ENCODE measurements at places on chromosomes 1 and 21. TPM values are rescaled to one million over a fixed set of nuclear protein-coding genes. Genes with fewer than 3 reads are reported as not detected.

The SLC45A1 gene
- 1.4 TPM for total RNA-seq

The SAMSN1 gene
- total RNA-seq, result 4.7 TPM

The IL22RA1 gene
- total RNA-seq, result not detected

The KCNK2 gene
- total RNA-seq, result 0.83 TPM

The CYP2J2 gene
- total RNA-seq, result not detected

The PPIAL4G gene
- total RNA-seq, result 0.14 TPM

The KPRP gene
- not detected for total RNA-seq

- H3K36me3 ChIP-seq, result no peaks in the 10 kb centered on the region
- DNase-seq, result peak; percentile 94
- no peaks in the 10 kb centered on the region for H3K27me3 ChIP-seq
These were observed 61.6 kb downstream of the SLX9 start for GRCh38 chr21:45001134-45002095.

DNA sequence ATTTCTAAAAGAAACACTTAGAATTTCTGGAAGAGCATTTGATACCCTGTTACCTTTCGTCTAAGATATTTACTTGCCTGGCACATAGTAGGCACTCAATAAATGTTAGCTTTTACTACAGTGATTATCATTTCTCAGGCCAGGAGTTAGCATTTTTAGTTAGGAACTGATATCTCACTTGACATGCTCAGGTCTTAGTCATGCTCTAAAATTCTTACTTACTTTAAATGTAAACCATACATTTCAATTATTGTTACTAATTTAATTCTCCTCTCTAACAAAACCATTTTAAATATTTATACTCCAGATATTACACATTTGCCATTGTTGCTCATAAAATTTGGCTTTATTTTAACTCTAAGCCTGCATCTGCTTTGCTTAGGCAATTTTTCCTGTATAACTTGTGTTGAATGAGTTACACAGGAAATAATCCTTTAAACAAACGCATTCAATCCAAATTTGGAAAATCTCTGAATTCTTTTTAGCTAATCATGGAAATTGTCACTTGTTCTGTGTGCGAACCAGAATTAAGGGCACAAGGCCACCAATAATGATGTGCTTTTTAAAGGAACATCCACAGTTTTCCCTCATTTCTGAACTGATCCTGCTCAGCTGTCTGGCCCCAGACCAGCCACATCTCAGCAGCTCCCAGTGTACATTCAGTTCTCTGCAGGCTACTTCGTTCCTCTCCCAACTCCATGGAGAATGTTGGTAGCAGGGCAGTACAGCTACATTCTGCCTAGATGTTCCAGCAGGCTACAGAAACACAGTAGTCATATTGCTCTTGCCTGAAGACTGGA lies 15.6 kb downstream of the NIBAN1 start:
- H3K27ac ChIP-seq, result peak overlapping the region; percentile 54
- H3K4me3 ChIP-seq, result no peak overlapping the region
- no peaks in the 10 kb centered on the region for H3K4me1 ChIP-seq
- no peaks in the 10 kb centered on the region for H3K36me3 ChIP-seq
- no peaks in the 10 kb centered on the region for H3K27me3 ChIP-seq
- no peak for DNase-seq

- DNase-seq, result no peak
- H3K27me3 ChIP-seq, result no peaks in the 10 kb centered on the region
- H3K4me1 ChIP-seq, result no peaks in the 10 kb centered on the region
These were observed 487.6 kb upstream of the CAMK1G start for GRCh38 chr1:209095627-209096595.

GRCh38 chr1:26283871-26284596 lies 4.1 kb downstream of the SH3BGRL3 start:
- no peaks in the 10 kb centered on the region for H3K27me3 ChIP-seq
- no peak for DNase-seq
- no peak overlapping the region for H3K4me3 ChIP-seq
- no peaks in the 10 kb centered on the region for H3K36me3 ChIP-seq
- peaks cover 50% of the 10 kb centered on the region for H3K4me1 ChIP-seq

DNA sequence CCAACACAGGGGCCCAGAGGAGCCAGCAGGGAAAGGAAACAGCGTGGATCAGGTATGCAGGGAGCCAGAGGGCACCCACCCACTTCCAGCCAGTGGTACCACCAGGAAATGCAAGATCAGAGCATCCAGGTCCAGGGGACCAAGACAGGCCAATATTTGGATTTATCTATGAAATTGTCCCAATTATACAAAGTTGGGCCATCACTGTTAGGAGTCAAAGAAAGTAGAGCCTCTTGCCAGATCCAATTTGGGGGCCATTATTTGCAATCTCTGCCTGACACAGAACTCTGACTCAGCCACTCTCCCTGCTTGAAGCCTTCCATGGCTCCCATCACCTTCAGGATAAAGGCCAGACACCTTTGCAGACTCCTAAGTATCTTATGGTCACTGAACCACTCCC lies 21.1 kb upstream of the TAS1R2 start:
- H3K27ac ChIP-seq, result no peak overlapping the region
- no peak for DNase-seq
- H3K36me3 ChIP-seq, result no peaks in the 10 kb centered on the region
- no peaks in the 10 kb centered on the region for H3K4me1 ChIP-seq
- H3K27me3 ChIP-seq, result no peaks in the 10 kb centered on the region

DNA sequence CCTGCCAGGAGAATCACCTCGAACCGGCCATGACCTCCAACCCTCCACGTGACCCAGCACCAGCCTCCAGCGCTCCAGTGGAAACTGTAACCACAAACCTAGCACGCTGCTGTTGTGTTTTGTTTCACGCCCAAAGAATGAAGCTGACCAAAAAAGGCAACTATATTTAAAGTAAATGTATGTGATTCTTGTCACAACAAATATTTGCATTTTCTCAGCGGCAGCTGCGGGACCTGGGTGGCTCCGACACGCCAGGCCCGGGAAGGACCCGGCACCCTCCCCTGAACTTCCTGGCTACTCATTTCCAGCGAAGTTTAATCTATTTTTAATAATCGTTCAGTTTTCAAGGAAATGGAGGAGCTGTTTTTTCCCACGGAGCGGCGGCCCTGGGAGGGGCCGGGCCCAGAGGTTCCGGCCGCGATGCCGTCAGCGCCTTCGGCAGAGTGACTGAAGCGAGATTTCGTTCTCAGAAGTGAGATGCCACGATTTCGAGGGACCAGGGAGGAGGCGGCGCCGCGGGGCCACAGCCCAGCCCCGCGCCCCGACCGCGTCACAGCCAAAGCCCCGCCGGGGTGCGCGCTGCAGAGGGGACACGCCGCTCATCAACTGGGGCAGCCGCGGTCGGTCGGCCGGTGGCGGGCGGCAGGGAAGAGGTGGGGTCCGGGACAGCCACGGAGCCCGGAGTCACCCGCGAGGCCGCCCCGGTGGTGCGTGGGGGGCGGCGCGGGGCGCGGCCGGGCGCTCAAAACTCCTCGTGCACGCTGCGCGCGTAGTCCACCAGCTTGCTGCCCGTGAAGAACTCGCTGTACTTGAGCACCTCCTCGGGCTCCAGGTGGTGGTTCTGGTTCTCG lies 3.0 kb upstream of the TNFRSF4 start:
- DNase-seq, result no peak
- H3K27me3 ChIP-seq, result no peaks in the 10 kb centered on the region
- no peaks in the 10 kb centered on the region for H3K4me1 ChIP-seq
- H3K4me3 ChIP-seq, result no peak overlapping the region
- no peak overlapping the region for H3K27ac ChIP-seq
- H3K36me3 ChIP-seq, result peaks cover 34% of the 10 kb centered on the region

- H3K27me3 ChIP-seq, result no peaks in the 10 kb centered on the region
- H3K36me3 ChIP-seq, result no peaks in the 10 kb centered on the region
- DNase-seq, result no peak
- no peak overlapping the region for H3K4me3 ChIP-seq
These were observed 34.4 kb downstream of the HHAT start for GRCh38 chr1:210363119-210363518.

- no peak overlapping the region for H3K27ac ChIP-seq
- H3K36me3 ChIP-seq, result no peaks in the 10 kb centered on the region
- H3K4me1 ChIP-seq, result no peaks in the 10 kb centered on the region
- no peak overlapping the region for H3K4me3 ChIP-seq
- no peak for DNase-seq
- H3K27me3 ChIP-seq, result no peaks in the 10 kb centered on the region
These were observed 25.2 kb downstream of the NKAIN1 start for GRCh38 chr1:31214316-31215064.

GRCh38 chr1:79188337-79188736 lies 181.8 kb upstream of the ADGRL4 start:
- H3K4me3 ChIP-seq, result no peak overlapping the region
- H3K27ac ChIP-seq, result no peak overlapping the region
- DNase-seq, result no peak

DNA sequence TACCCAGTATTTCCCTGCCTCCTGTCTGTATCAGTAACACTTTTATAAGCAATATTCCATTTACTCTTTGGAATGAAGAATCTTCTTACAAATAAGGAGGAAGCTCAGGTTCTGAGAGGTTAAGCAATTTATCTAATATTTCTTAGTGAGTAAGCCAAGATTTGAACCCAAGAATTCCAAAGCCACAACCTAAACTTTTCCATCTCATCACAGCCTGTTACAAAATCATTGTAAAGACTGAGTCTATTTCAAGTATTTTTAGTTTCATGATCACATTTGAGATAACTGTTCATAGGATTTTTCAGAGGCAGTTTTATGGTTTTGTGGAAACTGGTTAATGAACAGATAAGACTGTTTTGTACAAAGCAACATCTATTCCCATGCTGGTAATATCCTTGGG lies 29.8 kb upstream of the HHAT start:
- H3K4me1 ChIP-seq, result peaks cover 50% of the 10 kb centered on the region
- H3K4me3 ChIP-seq, result no peak overlapping the region
- no peak for DNase-seq
- H3K27ac ChIP-seq, result no peak overlapping the region
- H3K36me3 ChIP-seq, result no peaks in the 10 kb centered on the region

DNA sequence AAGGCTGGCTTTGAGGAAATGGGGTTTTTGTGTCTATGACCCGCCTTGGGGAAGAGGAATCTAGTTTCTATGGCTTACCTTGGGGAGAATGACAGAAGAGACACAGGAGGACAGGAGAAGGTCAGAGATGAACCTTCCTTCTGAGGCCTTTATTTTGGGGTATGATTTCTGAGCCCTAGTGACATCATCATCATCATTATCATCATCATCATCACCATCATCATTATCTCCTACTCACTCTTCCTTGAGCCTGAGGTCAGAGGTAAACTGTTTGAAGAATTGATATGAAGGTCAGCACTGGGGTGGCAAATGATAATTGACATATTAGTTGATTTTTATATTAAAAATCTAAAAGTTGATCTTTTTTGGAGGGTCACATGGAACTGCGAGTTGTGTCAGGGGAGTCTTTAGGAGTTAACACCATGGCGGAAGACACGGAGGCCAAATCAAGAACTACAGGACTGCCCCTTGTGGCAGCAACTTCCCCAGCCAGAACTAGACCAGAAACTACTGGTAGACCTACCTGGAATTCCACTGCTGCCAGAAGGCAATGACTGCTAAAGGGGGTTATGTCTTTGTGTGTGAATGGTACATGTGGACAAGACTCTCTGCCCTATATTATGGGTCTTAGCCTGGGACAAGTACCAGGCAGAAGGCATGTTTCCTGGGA lies 49.8 kb upstream of the WLS start:
- H3K27ac ChIP-seq, result no peak overlapping the region
- DNase-seq, result no peak
- no peaks in the 10 kb centered on the region for H3K27me3 ChIP-seq
- no peaks in the 10 kb centered on the region for H3K36me3 ChIP-seq

GRCh38 chr1:58584082-58584895 lies 7.2 kb upstream of the TACSTD2 start:
- no peaks in the 10 kb centered on the region for H3K36me3 ChIP-seq
- peaks cover 34% of the 10 kb centered on the region for H3K4me1 ChIP-seq
- H3K4me3 ChIP-seq, result no peak overlapping the region

Measured in sigmoid colon (tissue), 7 donors.